ENCODE measurements at places on chromosomes 3 and 15.
A peak's percentile ranks its signal among the peaks of the same experiment; 100 is the strongest.

DNA sequence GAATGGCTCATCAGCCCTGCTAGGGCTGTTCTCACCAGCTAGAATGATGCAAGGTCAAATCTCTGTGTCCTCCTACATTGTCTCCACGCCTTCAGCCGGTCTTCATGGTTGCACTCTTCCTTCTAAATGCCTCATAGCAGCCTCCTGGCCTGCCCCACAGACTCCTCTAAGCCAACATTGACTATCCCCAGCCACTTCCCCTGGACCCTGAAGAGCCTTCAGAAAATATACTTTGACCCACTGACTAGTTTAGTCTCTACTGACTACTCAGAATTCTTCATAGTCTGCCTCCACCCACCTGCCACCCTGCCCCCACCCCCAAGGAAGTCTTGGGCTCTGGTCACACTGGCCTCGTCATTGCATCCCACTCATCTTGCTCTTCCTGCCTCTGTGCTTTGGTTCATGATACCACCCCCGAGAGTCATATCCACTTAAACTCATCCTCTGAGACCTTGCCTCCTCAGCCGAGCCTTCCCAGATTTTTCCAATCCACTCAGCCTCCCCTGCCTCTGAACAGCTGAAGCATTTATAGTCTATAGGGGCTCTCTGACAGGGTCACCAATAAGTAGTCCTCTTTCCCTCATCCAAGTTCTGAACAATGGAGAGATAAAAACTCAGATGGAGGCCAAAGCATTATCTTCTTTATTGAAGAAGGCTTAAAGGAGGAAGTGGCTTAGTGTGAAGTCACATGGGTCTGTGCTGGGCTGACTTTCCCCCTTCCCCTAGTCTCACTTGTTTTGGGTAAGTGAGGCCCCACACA is 9.5 kb upstream of the DOCK3 start:
- DNase-seq = no peak

DNA sequence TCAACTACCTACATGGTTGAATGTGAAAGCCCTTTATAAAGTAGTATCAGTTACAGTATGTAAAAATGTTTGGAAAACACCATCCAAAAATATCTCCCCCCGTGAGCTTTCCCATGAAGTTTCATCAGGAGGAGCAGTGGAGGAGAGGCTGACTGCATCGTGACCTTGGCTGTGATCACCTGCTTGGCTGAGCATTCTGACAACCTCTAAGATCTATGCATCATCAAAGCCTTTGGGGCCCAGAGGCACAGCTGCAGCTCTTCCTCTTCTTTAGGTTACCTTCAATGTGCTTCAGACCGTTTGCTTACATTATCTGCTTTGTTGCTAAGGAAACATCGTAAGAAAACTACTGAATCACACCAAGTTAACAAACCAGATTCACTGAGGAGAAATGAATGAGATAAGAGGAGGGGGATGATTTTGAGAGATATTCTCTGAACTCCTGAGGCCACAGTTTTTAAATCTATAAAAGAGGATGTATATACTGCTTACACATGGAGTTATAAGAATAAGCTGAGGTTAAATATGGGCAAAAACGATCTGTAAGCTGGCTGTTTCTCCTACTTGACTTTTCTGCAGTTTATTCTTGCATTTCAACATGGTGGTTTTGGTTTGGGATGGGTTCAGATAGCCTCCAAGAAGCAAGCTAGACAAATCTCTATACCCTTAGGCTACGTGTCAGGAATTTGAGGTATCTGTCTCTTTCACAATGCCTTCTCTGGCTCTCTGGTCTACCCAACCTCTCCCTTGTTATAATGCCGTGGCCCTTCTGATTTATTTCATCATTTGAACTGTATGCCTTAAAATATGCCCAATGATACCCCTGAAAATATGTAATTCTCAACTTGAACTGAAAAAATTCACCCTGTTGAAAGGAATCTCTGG is 4.0 kb downstream of the GCSAM start:
- peak; percentile 47 for DNase-seq

DNA sequence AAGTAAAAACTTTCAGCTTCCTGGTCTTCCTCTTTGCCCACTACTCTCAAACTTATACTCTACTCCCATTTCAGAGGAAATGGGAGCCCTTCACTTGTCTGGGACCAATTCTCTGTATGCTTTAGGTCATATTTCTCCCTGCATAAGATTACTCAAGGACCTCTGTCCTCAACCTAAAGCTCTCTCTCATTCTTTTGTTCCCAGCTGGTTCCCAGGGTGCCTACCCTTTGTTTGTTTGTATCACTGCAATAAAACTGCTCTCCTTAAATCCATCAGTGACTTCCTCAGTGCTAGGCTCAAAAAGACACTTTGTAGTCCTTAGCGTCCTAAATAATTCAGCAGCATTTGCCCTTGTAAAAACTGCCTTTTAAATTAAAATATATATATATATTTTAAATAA is 2.9 kb downstream of the NGRN start:
- no peak for DNase-seq

DNA sequence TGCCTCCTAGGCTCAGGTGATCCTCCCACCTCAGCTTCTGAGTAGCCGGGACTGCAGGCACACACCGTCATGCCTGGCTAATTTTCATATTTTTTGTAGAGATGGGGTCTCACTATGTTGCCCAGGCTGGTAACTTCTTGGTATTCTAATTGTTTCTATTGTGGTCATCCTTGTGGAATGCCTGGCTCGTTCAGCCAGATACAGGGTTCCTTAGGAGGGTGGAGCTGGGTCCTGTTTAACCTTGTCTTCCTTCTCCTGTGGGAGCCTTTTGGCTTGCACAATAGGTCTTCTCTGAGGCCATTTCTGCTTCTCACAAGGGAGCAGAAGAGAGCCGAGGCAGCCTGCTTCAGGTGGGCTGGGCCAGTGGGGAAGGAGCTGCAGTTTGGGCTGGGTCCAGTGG is 15.7 kb downstream of the PLEKHO2 start:
- peak; percentile 31 for DNase-seq

GRCh38 chr3:85297291-85297690 is 338.5 kb downstream of the CADM2 start:
- no peak for DNase-seq

DNA sequence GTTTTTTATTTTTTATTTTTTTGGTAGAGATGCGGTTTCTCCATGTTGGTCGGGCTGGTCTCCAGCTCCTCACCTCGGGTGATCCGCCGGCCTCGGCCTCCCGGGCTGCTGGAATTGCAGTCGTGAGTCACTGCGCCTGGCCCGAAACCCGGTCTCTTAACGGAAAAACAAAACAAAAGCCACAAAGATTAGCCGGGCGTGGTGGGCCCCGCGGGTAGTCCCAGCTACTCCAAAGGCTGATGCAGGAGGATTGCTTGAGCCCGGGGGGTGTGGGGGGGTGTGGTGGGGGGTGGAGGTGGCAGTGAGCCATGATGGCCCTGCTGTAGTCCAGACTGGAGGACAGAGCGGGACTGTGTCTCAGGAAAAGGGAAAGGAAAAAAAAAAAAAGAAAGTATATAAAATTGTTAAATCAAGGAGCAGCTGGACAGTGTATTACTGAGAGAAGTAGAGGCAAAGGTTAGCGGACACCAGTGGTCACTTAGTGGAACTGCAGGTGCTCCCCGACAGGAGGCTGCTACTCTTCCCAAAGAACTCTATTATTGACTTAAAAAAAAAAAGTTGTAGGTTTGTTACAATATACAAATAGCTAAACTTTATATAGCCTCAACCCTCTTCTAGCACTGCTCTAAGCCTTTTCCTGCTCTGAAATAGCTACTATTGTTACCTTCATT is 30.3 kb upstream of the TUBGCP5 start:
- DNase-seq = peak; percentile 20

DNA sequence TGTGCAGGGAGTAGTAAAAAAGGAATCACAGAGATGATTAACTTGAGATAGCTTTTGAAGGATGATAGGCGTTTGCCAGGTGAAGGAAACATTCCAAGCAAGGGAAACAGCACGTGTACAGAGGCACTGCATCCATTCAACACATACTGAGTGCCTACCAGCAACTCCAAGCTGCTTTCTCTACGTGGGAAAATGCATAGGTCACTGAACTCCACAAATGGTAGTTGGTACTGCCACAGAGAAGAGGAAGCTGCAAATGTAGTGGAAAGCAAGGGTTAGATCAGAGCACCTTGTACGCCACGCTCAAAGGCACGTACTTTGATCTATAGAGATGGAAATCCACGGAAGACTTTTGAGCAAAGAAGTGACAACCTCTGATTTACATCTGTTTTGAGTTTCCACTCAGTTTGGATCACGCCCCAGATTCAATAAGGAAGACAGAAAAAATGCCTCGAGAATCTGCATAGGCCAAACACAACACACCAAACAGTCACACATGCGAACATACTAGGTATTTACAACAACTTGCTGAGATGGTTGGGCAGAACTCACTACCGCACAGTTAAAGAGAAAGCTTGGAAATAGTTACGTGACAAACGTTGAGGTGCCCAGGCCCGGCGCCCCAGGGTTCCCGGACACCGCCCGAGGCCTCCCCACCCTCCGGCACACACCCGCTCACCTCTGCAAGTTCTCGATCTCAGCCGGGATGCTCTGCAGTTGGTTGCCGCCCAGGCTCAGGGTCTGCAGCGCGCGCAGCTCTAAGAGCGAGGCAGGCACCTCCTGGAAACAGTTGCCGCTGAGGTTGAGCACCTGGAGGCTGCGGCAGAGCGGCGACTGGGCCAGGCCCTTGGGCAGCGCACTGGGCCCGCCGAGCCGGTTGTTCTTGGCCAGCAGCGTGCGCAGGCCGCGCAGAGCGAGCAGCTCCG is 826 bp downstream of the LRRC58 start:
- DNase-seq = peak; percentile 36

DNA sequence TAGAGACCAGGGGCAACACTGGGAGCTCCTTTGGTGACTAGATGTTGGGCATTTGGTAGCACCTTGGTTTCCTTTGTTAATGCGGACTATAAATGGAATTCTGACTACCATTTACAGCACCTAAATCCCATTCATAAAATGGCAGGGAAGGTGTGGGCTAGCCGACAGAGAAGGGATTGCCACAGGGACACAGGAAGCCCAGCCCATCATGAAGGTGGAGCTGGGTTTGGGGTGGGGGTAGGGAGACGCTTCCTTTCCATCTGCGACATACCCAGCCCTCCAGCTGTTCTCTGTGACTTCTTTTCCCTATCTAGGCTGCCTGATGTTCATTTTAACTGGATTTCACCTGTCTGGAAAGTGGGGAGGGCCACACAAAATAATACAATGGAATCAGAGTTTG is 21.0 kb downstream of the ABHD2 start:
- DNase-seq = no peak

DNA sequence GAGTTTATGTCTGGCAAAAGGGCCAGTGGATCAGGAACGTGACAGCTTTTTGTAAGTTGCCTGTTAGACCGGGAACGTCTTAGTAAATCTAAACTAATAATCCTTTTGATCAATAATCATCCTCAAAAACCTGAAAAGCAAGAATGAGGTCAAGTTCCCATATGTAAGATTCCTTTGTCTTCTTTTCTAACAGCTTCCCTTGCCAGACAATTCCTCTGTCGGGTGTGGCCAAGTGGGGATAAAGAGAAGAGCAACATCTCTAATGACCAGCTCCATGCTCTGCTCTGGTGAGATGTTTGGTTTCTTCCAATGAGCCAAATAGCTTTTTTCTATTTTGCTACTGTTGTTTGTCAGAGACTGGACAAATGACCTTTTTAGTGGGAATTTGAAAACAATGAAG is 19.8 kb downstream of the FANCD2OS start:
- DNase-seq = no peak

GRCh38 chr15:29736744-29737020 is 85.6 kb downstream of the TJP1 start:
- DNase-seq = peak; percentile 89

- no peak for DNase-seq
These were observed 91.3 kb downstream of the UACA start for GRCh38 chr15:70672081-70672480.

DNA sequence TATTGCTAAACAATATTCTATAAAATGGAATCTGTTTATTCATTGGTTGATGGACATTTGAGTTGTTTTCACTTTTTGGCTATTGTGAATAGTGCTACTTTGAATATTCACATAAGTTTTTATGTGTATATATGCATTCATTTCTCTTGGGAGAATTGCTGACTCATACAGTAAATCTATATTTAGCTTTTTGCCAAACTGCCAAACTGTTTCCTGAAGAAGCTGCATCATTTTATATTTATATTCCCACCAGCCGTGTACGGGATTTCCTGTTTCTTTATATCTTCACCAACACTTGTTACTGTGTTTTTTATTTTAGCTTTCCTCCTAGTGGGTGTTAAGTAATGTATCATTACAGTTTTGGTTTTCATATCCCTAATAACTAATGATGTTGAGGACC is 12.5 kb upstream of the TCAIM start:
- no peak for DNase-seq

DNA sequence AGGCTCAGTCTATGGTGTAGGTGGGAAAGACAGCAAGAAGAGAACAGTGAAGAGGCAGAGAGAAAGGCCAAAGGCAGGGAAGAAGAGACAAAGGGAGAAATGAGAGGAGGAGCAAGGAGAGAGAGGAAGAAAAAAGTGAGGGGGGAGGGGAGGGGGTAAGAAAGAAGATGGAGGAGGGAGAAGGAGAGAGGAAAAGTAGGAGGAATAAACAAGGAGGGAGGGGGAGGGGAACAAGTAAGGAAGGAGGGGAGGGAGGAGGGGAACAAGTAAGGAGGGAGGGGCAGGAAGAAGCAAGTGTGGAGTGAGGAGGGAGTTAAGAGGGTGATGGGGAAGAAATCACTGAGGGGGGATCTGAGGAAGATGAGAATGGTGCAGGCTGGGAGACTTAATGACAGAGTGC is 45.5 kb upstream of the FGD5 start:
- DNase-seq = no peak

DNA sequence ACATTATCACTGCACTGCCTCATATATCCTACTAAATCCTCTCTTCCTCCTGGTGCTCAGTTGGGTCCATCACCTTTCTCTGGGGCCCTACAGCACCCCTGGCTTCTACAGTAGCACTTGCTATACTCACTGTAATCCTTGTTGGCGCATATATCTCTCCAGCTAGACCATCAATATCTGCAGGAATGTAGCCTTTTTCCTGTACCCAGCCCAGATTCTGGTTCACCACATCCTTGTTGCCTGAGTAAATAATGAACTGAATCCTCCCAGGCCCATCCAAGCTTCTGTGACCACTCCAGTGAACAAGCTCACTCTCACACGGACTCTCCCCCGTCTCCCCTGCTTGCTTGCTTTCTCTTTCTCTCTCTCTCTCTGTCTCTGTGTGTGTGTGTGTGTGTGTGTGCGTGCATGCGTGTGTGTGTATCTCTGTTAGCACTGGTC is 62.5 kb upstream of the LIPC start:
- DNase-seq = no peak

DNA sequence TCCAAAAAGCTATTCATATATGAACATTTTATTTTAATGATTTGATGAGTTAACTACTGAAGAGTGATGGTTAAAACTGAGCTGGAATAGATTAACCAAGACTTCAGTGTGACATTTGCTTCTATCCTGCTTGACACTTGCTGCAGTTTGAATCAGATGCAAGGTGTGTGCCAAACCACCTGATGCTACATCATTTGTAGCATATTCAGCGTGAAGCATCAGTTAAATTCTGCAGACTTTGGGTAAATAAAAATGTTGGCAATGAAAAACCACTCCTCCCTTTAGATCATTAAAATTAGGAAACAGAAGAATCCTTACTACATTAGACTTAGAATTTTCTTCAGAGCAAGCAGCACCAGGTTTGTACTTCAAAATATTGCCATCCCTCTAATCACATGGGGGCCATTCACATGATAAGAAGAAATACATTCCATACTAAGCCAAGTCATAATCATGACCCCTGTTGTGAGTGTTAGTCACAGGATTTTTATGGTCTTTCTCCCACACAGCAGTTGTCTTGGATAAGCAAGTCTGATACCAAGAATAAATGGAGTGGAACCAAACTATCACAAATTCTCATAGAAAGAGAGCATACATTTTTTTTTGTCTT is 160.7 kb upstream of the TNIK start:
- no peak for DNase-seq

Data from RWPE1 (cell line).